Heart right ventricle (tissue), 16 donors: ENCODE measurements at places on chromosomes 11 and 22. TPM values are rescaled to one million over a fixed set of nuclear protein-coding genes. Genes with fewer than 3 reads are reported as not detected.
A peak's percentile ranks its signal among the peaks of the same experiment; 100 is the strongest.

DNA sequence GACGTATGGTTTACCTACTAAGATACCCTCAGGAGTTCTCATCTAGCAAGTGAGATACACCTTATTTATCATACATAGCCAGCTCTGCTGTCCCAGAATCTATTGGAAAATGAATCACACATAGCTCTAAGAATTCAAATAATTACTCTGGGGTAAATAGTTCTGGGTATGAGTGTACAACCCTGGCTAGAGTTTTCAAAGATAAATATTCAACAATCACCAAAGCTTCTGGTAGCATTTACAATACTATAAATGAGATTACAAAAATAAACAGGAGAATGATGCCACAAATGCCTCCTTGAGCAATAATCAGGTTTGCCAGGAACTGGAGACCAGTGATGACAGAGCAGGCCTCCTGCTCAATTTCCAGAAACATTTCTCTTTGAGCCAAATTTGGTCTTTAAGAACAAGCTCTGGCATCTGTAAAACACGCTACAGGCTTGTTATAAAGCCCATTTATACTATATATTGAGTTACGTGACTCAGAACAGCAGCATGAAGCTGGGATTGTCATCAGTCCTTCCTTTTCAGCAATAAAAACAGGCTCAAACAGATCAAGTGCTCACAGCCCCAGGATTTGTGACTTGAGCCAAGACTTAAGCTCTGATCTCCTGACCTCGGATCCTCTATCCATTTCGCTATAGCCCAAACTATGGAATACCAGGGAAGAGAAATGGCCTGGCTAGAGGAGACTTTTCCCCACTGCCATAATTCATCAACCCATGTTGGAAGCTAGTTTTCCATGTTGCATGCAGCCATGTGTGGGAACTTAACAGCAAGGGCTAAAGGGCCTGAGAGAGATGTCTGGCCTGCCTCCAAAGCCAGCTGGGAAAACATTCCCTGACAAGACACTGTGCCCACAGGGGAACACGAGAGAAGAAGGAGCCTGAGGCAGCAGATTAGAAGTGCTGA is 19.7 kb downstream of the RAB30 start:
- peak; percentile 42 for DNase-seq

The TAF6L gene
- total RNA-seq = 13.7 TPM

GRCh38 chr11:119758291-119758690 is 29.3 kb upstream of the NECTIN1 start:
- no peak for DNase-seq

DNA sequence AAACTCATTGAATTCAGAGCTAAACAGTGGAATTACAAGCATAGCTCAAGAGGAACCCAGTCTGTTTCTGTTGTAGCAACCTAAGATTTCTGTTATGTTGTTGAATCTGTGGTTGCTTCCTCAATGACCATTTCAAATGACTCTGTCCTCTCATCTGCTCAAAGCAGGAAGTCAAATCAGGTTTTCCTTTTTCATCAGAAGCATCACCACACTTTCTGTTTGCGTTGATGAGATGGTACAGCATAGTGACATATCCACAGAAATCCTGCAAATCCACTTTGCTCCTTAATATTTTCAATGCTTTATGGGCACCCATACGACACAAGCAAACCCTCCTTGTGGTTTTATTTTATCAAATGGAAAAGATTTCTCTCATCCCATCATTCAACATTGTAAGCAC is 12.6 kb upstream of the UCP2 start:
- DNase-seq = no peak

DNA sequence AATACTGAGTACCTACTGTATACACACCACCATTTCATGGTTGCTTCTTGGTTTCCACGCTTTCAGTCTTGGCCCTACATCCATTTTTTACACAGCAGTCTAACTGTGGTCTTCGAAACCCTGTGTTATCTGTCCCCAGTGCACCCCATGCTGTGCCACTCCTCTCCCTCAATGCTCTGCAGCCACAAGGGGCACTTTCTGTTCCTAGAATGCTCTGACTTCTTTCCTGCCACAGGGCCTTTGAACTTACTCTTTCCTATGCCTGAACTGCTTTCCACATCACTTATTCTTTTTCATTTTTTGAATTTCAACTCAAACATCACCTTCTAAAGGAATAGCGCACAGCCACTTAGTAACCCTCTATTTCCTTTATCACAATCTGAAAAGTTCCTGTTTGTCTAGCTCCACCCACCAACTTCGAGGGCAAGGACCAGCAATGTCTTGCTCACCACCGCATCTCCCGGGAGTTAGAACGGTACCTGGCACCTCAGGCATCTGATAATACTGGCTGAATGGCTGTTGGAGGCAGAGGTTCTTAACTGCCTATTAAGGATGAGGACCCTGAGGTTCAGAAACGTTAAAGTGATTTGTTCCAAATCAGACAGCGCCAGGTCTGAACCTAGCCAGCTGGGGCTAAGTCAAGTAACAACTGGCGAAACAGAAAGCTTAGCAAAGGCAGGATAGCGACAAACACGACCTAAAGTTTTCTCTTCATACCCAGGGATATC is 568 bp downstream of the ALG8 start:
- DNase-seq = no peak

DNA sequence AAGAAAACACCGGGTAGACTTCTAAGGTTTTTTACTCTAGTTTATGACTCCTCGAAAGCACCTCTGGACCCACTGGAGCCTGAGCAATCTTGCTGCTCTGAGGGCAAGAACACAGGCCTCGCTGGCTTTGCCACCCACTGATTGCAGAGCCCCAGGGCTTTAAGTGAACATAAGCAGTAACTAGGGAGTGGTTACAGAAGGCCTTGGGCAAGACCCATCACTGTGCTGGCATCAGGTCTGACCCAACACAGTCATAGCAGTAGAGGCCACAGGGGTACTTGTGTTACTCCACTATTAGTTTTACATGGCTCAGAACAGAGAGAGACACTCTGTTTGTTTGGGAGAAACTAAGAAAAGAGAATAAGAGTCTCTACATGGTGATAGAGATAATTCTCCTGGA is 684.5 kb downstream of the FAM181B start:
- no peak for DNase-seq

- no peak for DNase-seq
These were observed 25.4 kb downstream of the TAF1D start for GRCh38 chr11:93715797-93716396.

The HPX gene
- total RNA-seq = 0.37 TPM

DNA sequence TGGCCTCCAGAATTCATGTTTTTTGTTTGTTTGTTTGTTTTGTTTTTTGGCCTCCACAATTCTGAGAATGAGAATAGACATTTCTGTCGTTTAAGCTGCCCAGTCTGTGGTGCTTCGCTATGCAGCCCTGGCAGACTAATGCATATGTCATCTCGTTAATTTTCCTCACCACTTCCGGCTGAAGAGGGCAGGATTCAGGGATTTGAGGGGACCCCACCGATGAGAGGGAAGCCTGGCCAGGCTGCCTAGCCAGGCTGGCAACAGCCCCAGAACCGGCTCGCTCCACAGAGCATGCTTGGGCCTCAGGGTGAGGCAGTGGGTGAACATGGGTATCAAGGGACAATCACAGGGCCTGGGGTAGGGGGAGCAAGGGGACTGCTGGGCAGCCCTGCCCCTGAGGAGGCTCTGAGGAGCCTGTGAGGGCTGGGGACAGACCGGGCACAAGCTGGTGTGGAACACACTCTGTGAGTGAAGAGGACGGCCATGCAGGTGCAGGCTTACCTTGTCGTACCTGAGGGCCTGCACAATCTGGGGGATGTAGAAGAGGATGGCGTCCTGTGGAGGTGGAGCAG is 47.8 kb upstream of the SERPIND1 start:
- no peak for DNase-seq

The C11orf52 gene
- total RNA-seq = 0.95 TPM

DNA sequence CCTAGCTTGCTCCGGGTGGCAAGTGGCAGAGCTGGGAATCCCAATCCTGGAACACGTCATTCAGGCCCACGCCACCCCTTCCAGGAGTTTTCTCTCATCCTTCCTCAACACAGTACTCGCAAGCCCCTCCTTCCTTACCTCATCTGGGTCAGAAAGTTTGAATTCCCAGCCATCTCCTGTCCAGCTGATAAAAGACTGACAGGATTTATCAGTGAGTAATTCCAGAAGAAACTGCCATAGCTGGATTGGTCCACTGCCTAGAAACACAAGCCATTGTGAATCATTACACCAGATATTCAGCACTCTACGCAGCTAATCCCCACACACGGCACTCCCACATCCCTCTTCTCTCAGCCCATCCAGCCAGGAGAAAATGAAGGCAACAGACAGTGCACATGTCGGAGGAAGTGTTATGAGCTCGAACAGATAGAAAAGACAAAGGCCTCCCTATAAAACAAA is 124.0 kb downstream of the ETS1 start:
- DNase-seq = peak; percentile 16

DNA sequence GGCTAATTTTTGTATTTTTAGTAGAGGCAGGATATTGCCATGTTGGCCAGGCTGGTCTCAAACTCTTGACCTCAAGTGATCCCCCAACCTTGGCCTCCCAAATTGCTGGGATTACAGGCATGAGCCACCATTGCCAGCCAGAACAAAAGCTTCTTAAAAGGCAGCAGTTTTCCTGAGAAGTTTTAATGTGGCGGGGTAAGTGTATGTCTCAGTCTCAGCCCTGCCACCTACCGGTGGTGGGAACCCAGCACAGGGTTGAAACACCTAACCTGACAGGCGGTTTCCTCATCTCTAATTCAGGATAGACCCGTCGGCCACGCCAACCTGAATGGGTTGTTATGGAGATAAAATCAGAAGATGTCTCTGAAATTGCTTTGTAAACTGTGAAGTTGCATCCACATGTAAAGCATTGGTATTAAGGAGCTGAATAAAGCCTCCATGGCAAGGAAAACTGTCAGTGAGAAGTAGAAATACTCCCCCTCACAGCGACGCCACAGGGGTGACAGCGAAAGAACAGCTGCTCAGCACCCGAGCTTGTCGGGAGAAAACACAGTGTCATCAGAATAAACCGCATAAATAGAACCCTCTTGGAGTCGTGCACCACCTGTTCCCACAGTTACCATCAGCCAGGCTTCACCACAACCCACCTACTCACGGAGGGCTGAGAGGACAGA is 165.9 kb upstream of the NCAM1 start:
- DNase-seq = no peak

GRCh38 chr11:116641561-116642045 is 131.2 kb downstream of the BUD13 start:
- peak; percentile 25 for DNase-seq

- peak; percentile 28 for DNase-seq
These were observed 35.3 kb downstream of the EXT2 start for GRCh38 chr11:44130751-44131150.

DNA sequence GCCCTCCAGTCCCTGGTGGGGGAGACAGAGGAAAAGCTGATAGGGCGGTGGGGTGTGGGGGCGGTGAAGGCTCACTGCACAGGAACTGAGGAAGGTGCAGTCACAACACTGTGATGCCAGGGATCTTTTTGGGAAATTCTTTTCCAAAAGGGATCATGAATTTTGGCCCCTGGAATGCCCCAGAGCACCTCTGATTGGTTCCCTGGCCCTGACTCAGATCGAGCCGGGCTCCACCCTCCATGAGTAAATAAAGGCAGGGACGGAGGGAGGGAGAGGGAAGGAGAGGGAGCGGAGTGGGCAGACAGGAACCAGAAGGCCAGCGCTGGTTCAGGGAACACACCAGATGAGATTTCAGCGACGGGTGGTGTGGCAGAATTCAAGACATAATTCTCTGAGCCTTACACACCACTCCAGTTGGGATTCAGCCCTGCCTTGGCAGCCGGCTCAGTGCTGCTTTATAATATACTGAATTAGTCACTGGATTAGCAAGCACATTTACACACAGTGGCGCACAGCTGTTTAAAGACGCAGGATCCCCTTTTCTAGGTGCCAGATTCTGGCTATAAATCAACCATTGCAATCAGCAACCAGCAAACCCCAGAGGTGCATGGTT is 80.3 kb downstream of the ETS1 start:
- DNase-seq = peak; percentile 75

The TEAD1 gene
- 107 TPM for total RNA-seq

DNA sequence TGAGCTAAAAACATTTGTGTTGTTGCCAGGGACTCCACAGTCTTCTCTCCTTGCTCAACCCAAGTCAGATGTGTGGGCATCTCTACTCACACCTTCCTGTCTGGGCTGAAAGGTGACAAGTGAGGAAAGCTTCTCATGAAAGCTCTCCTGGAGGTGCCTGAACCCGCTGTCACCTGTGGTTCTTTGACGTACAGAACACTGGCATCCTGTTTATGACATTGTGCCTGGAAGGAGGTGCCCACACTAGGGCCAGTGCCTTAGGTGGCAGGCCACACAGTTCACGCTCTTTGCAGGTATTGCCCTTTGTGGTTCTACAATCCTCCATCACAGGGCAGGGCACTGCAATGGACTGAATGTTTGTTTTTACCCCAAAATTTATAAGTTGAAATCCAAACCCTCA is 108.5 kb downstream of the CD44 start:
- no peak for DNase-seq

DNA sequence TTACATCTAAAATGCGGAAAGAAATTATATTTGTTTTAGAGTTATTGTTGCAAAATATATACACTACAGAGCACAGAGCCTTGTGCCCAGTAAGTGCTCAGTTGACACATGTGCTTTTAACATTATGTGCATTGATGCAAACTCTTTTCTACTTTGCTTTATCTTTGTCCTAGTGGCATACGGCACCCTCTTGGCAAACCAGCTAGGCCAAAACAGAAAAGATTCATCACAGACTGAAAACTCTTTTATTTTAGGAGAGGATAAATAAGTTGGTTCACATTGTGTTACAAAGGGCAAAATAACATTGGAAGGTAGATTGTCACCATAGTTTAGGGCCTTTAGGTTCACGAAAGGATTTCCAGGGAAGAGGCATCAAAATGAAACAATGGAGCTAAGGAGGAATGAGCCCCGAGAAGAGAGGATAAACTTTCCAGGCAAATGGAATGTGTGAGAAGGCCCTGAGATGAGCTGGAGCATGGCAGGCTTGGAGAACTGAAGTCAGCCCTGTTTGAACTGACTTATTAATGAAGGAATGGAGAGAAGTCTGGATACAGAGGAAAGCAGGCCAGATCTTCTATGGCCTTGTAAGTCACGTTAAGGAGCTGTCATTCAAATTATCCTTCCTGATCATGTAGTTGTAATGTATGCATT is 23.5 kb upstream of the TOP3B start:
- no peak for DNase-seq

DNA sequence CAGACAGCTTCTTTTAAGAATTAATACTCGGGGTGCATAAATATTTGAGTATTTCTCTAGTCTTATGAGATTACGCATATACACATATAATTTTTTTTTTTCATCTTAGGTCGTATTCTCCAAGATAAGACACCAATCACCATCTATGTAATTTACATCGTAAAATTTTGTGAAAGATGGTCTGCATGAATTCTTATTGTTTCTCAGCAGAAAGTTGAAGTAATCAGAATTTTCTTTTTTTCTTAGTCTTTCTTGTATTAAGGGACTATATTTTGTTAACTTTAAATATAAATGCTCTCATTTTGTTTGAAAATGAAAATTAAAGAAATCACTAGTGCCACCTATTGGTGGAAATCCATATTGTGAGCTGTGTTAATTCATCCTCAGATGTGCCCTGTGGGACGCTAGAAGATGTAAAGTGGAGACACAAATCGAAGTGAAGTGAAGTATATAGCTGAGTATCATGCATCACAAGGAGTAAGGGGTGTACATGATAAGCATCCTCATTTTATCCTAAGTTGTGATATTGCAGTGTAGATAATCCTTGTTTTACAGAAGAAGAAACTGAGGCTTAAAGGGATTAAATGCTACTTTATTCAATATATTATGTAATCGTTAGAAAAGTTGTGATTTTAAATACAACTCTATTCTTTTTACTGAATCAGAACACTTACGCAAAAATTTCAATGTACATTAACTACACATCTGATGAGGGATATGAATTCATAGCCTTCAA is 2084.3 kb downstream of the LRRC4C start:
- no peak for DNase-seq

GRCh38 chr11:123046473-123047259 is 15.3 kb downstream of the HSPA8 start:
- no peak for DNase-seq
